ENCODE measurements at places on chromosomes 1 and 21.
A peak's percentile ranks its signal among the peaks of the same experiment; 100 is the strongest.

- DNase-seq, result no peak
Measured at GRCh38 chr1:199303035-199303434, 664.2 kb downstream of the PTPRC start.

DNA sequence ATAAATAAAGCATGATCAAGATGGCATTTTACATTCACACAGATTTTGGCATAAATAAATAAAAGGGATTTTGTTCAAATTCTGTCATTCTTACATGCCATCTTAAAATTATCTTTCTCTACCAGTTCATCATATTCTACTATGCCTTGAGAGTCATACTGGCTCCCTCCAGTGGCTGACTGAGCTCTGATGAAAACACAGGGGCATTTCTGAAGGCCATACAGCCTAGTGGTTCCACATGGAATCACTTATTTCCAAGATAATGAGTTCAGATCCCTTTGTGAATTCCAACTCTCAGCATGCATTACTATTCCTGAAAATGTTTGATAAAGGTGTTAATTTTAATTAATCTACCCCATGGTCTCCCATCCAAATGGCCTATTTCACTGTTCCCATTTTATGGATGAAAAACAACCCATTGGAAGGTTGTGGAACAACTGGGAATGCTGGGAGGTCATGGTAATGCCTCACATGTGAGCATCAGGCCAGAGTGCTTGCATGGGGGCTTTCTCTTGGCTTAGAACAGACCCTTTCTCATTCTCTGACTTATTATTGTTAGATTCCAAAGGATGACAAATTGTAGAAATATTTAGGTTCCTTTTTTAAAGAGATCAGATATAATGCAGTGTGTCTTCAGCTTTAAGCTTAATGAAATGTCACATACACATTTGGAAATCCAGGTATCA is 622.4 kb upstream of the PKN2 start:
- peak; percentile 14 for DNase-seq

GRCh38 chr1:29322861-29323585 is 86.7 kb downstream of the PTPRU start:
- DNase-seq, result no peak

DNA sequence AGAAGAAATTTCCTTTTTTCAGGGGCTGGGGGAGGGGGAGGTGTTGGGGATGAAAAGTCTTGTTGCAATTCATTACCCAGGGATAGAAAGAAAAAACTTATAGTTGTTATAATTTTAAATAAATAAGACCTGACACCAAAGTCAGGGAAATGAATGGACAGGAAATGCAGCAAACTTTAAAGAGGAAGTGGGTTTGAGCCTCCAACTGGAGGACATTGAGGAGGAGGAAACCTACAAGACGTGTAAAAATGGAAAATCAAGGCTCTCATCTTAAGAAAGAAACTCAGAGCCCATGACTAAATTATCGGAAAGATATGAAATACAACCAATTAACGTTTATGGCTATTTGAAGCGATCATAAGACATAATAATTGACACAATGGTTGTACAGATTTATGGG is 54.4 kb downstream of the NIBAN1 start:
- DNase-seq, result peak; percentile 29

DNA sequence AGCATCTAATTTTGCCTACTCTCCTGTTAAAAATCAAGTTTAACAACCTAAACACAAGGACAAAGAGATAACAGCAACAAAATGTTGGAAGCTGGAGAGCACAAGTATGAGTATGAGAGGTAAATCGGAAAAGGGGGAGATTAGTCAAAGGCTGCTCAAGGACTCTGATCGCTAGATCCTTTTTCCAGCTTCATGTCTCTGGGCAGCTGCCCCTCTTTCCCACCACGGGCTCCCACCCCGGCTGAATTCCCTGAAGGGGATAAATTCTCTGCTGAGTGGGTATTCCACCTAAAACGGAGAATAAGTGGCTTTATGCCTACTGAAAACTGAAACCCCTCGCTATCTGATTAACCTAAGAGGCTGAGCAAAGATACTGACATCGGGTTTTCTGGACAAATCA is 696 bp upstream of the CTBS start:
- DNase-seq, result no peak

DNA sequence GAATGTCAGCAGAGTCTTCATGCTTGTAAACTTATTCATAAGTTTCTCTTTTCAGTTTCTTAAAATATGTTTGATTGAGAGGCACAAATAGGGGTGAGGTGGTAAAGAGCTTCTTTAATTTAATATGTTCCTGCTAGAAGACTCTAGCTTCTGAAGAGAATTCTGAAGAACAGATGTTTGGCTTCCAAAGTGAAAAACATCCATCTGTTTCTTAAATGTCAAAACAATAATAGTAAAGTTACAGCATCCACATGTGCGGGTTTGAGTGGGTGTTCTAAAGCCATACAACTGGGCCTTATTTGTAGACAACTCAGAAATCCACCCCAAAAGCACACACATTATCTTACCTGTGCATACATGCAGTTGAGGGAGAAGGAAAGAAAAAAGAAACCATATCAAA is 144.0 kb upstream of the ADGRL4 start:
- DNase-seq, result no peak

DNA sequence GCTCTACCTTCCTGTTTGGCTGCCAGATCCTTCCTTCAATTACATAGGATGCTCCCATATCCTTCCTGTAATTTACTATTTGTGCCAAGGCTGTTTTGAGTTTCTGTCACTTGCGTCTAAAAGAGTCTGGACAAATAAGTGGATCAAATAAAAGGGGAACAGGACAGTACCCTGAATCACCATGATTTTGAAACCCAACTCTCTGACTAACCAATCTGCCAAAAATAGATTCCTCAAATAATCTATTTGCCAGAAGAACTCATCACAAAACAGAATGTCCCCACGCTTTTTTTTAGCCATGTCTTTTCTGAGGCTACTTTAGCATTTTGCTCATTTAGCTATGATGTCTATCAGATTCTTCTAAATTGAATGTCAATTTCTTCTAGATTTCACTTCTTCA is 392.6 kb downstream of the NTNG1 start:
- DNase-seq, result no peak

DNA sequence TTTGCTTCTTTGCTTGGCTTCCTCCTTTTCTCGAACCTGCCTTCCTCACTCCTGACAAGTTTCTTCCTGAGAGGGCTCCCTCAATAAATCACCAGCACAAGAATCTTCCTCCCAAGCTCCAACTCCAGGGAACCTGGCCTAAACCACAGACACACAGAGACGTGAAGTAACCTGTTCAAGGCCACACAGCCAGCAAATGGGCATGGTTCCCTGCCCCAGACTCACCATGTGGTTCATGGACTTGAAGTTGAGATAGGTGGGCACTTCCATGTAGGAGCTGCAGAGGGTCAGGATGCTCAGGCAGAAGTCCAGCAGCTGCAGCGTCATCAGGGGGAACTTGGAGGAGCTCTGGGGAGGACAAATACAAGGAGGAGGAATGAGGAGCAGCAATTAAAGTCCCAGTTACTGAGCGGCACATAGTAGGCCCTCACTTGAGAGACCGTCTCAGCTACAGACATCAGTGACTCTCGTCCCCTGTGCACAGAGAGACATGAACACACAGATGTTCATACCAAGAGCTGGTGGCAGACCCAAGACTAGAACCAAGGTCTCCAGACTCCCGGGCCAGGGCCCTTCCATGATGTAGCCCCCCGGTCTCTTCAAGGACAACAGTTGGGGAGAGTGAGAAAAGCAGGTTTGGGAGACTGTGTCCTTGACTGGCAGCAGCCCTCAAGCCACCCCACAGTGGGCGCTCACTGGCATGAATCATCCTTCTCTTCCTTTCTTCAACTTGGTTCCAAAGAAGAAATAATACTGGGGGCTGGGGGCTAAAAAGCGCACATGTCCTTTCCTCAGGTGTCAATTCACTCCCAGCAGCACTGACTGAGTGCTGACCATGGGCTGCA is 15.6 kb upstream of the MATN1 start:
- no peak for DNase-seq

- DNase-seq, result no peak
Measured at GRCh38 chr1:46649764-46650163, 18.4 kb downstream of the ATPAF1 start.

GRCh38 chr21:28016571-28016970 is 976.1 kb downstream of the LTN1 start:
- no peak for DNase-seq

- no peak for DNase-seq
Measured at GRCh38 chr1:21269461-21270085, 20.7 kb downstream of the ECE1 start.

DNA sequence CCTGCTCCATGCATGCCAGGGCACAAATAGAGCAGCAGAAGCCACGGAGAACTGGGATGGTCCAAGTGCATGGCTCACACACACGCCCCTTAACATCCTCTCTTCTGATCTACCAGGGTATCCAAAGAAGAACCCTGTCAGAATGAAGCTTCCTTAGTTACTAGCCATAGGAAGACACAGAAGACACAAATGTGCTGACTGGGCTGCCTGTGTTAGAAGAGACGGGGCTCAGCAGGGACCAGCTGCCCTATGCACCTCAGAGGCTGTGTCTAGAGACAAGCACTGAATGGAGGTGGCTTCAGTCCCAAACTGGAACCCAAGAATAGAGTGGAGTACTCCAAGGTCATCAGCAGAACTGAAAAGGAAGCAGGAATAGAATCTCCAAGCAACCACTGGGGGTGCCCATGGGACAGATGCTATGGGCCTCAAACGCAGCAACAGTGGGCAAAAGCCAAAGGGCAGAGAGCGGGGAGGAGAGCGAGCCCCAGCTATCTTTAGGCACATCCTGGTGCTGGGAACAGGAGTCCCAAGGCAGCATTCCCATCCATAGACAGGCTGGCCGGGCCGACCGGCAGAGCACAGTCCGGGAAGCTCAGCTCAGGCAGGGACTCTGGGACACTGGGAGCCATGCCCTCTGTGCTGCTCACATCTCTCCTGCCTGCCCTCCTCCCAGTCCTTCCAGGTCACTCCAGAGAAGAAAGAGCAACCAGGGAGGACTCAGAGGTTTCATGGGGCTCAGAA is 9.5 kb downstream of the SLC6A9 start:
- no peak for DNase-seq

- DNase-seq, result no peak
Measured at GRCh38 chr1:155379631-155380090, 59.0 kb downstream of the RUSC1 start.

- no peak for DNase-seq
Measured at GRCh38 chr1:182756423-182756822, 33.1 kb upstream of the NPL start.

GRCh38 chr1:185404907-185405568 is 88.0 kb upstream of the IVNS1ABP start:
- no peak for DNase-seq

DNA sequence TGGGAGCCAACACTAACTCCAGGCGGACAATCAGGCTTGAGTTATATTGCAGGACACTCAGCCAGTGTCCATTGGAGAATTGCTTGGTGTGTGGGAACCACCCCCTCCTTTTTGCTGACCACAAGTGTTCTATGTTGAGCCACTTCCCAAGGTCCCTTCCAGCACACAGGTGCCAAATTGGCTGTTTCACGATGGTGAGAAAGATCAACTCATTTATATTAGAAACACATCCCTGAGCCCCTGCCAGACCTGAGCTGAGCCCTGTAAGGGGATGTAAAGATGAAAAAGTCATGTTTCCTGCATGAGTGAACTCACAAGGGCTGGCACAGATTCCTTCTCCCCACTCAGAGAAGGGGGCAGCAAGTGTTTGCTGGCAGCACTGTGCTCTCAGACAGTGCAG is 96.5 kb downstream of the KCNN3 start:
- no peak for DNase-seq

GRCh38 chr1:119275145-119276134 is 93.1 kb upstream of the HAO2 start:
- no peak for DNase-seq

DNA sequence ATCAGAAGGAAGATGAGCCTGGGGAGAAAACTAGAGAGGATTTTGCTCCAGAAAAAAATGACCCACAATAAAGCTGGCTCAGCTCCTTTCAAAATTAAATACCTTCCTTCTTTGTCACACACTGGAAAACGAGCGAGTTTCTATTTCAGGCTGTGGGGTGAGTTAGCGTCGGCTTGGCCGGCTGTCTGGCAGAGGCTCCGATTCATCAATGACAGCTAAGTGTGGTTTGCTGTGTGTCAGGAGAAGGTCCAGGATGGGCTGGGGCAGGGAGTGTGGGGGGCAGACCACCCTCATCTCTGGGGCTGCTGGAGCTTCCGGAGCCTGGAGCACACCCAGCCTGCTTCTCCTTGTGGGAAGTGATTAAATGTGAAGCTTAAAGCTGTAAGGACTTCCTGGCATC is 120.2 kb downstream of the ETS2 start:
- DNase-seq, result no peak

GRCh38 chr1:5727191-5727590 is 265.0 kb downstream of the NPHP4 start:
- DNase-seq, result no peak

- no peak for DNase-seq
Measured at GRCh38 chr1:171800342-171800741, 18.9 kb downstream of the METTL13 start.

- no peak for DNase-seq
Measured at GRCh38 chr1:77857552-77857951, 30.9 kb upstream of the NEXN start.

- peak; percentile 92 for DNase-seq
Measured at GRCh38 chr1:19405761-19406487, 79.4 kb downstream of the CAPZB start.

DNA sequence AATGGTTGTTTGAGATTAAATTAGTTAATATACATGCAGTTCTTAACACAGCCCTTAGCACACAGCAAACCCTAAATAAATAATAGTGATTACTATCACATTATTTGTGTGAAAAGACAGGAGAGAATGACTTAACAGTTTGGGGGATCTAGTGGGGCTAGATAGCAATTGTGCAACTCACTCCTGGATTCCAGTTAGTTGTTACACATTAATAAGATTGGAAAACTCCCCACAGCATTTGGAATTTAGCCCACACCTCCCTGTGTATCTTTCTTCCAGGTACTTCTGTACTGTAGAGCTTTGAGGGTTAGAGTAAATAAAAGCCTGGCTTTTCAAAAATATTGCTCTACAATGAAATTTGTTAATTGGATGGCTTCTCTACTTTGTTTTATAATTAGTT is 93.2 kb downstream of the KCTD3 start:
- DNase-seq, result no peak

DNA sequence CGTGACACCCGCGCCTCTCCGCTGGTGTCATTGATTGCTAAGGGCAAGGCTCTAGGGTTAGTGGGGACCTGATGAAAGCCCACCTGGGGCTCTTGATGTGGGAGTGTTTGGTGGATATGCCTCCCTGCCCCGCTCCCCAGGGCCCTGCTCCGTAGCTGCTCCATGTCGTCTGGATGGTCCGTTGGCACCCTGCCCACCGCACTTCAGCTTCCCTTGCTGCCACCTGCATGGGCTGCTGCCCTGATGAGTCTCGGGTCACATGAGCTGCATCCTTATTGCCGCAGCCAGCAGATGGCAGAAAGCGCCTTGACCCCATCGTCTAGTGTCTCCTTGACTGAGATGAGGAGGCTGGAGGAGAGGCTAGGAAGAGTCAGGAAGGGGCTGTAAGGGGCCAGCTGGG is 439.4 kb downstream of the CAMTA1 start:
- no peak for DNase-seq

DNA sequence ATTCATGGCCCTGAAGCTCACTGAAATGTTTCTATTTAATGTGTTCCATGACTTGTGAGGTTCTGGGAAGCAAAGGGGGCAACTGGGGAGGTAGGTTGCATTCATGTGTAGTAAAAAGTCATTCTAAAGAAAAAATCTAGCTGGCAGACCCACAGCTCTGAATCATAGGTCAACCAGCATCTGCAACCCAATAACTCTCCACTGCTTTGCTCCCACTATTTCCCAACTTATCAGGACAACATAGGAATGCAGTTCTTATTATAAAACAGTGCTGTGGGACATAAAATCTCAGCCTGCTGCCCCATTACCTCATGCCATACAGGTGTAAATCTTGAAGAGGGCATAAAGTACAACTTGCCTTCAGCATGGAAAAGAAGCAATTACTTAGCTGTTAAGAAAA is 576.1 kb upstream of the PTBP2 start:
- DNase-seq, result no peak

Data from DMS153 (cell line).